ENCODE measurements at places on chromosomes 12 and 14. TPM values are rescaled to one million over a fixed set of nuclear protein-coding genes. Genes with fewer than 3 reads are reported as not detected.
A peak's percentile ranks its signal among the peaks of the same experiment; 100 is the strongest.

Gene FGFR1OP2
- total RNA-seq: 67.3 TPM

Gene SLC6A13
- total RNA-seq: not detected

Gene TMCC3
- total RNA-seq: 3.1 TPM

Gene CINP
- 127 TPM for total RNA-seq

Gene SLC7A8
- 27.8 TPM for total RNA-seq

Gene ETFRF1
- total RNA-seq: 25.9 TPM

Gene LETMD1
- total RNA-seq: 68.6 TPM

Gene CELA1
- total RNA-seq: not detected

Gene OR6C2
- not detected for total RNA-seq

DNA sequence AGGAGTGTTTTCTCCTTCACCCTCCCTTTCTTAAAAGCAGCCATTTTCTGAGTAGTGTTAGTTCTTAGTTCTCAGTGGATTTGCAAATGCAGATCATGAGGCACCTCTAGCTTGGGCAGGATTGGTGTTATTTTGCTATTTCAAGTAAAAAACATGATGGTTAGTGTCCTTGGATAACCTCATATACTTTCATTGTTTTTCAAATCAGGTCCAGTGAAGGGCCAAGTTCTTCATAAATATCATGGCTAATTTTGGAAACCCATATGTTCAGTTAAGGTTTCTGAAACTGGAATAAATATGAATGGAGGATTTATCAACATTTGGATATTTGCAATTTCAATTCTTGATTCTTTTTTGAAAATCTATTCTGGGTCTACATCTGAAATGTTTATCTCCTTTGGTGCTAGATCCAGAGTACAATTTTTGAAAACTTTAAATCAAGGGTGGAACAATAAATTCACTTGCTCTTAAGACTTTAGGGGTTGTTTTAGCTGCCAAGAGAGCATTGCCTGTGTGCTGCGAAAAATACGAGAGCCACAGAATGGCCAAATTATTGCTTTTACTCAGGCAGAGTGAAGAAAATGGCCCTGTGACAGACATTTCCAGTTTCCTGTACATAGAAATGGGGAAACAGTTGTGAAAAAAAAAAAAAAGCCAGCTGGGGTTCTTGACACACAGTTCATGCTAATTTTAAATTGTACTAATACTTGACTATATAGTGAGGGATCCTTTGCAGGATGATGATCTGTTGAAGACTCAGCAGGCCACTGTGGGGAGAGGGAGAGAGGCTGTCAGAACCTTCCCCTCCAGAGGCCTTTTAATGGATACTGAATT, 104.6 kb downstream of the BICD1 start:
- DNase-seq: no peak

DNA sequence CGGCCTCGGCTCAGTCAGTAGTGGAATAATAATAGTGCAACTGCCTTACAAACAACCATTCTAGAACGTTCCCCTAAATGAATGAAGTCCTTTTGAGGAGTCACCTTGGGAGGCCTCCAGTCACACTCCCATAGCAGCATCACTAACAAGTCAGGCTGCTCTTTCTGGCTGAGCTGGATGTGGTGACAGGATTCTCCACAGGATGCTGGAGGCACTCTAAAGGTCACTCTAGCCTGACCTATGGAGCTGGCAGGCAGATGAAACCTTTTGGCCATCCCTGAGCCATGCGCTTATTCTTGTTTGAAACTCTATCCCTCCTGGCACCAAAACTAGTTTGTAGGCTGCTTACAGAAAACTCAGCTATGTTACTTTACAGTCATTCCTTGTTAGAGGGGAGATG, 17.9 kb upstream of the TFCP2 start:
- no peak for DNase-seq

DNA sequence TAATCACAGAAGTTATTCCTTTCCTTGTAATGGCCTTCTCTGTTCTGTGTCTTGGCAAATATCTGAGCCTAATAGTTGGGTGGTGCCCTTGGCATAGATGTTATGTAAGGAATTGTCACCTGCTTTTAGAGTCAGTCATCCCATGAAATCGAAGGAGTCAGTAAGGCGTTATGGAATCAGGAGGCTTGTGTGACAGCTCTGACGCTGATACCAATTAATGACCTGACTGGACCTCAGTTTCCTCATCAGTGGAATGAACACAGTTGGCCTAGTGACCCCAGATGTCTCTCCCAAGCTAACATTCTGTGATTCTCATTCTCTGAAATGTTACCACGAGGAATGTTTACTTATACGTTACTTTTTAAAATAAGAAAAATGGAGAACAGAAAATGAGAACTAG, 32.1 kb downstream of the TXNRD1 start:
- DNase-seq: no peak

- DNase-seq: no peak
These were observed 77.4 kb downstream of the CLIP1 start for GRCh38 chr12:122345042-122345441.

GRCh38 chr12:116053479-116054200, 223.9 kb downstream of the MED13L start:
- no peak for DNase-seq

GRCh38 chr14:89841851-89842250, 112.7 kb downstream of the EFCAB11 start:
- no peak for DNase-seq

GRCh38 chr12:38905480-38906351, at the start of gene CPNE8:
Gene CPNE8 (minus strand): TSS chr12:38905591. CDS start chr12:38905534, 57 bp downstream.
- peak; percentile 89 for DNase-seq

GRCh38 chr12:124499898-124500244, 67.5 kb downstream of the NCOR2 start:
- DNase-seq: no peak

DNA sequence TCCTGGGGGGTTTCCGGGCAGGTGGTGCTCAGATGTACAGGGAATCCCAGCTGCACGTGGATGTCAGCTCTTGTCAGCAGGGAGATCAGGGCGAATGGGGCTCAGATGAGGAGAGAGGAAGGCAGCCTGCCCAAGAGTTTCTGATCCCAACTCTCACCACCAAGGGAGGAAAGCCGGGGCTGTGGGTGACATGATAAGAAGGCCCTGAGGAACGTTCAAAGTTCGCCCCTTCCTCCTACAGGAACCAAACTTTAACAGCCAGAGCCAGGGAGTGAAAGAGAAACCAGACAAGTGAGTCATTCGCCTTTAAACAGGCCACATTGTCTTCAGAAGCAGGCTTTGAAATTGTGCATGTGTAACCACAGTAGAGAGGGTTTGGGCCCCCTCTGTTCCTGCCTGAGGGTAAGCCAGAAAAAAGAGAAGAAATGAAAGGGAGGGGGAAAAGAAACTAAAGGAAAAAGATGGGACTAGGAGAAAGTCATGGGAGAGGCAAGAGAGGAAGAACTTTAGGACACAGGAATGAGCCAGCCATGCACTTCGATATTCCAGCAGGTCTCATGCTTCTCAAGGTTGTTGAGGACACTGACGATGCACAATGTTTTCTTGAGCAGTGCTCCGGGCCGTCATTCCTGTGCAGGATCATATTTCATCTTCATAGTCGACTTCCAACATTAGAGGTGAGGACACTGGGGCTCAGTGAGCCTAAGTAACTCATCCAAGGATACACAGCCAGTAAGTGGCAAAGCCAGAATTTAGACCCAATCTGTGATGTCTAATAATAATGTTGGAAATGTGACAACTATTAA, 691.4 kb upstream of the TBX3 start:
- DNase-seq: peak; percentile 19

DNA sequence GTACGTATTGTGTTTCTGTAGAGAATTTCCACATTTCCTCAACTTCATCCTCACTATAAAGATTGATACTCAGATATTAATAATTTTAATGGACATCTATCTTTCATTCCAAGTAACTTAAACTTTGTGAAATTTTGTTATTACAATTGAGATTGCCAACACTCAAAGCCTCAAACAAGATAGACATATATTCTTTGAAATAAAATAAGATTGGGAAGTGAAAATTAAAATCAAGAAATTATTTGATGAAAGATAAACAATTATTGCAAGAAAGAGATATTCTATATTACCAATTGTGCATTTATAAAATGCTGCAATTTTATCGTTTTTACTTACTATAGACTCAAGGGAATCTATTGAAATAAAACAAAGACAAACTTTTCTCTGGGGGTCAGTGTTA, at the start of gene OR6C6:
Gene OR6C6 (minus strand): TSS at position 101 of the 400 bp plus-strand sequence. CDS start 1,337 bp downstream, outside the sequence.
- DNase-seq: no peak

GRCh38 chr12:101925361-101925760, 48.0 kb downstream of the DRAM1 start:
- DNase-seq: peak; percentile 86

- no peak for DNase-seq
These were observed 502 bp downstream of the KIF26A start for GRCh38 chr14:104138718-104139459.

DNA sequence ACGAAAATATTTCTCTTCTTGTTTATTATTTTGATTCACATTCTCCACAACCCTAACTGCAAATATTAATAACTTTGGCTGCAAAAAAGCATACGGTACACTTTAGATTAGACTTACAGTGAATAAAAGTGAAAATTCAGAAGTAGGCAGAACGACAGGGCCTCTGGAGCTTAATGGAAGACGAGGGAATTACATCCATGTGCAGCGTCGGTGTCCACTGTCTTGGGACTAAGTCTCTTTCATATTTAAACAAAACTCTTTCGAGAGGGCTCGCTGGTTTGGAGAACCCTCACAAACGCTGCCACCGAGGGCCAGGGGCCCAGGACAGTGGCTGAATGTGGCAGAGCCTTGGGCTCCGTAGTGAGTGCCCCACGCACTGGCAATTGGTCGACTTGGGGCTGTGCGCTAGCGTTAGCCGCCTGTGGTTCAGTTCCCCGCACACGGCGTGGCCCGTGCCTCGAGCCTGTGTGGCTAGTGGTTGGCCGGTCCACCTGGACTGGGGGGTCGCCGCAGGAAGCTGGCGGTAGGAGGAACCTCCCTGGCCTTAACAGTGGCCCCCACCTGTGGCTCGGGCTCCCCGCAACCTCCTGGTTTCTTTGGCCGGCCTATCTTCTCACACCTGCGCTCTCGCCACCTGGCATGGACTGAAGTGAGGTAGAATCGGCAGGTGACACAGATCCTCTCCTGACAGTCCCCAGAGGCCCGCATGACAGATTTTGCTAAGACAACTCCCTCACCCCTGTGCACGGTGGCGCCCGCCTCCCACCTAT, 739 bp upstream of the PAX9 start:
- no peak for DNase-seq

DNA sequence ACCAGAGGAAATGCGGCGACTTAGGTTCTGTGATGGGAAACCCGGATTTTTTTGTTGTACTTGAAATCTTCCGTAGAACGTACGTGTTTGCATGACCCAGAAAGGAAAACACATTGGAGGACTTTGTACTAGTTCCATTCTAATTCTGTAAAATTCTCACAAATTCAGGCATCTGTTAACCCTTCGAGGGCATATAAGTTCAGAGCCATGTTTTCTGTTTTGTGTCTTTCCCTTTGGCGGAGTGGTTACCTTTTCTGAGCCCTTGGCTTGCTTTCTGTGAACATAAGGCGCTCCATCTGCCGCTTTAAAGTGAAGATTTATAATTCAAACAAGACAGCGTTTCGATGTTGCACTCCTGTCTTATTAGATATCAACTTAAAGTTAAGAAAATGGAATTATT, 34.2 kb downstream of the BICD1 start:
- no peak for DNase-seq

DNA sequence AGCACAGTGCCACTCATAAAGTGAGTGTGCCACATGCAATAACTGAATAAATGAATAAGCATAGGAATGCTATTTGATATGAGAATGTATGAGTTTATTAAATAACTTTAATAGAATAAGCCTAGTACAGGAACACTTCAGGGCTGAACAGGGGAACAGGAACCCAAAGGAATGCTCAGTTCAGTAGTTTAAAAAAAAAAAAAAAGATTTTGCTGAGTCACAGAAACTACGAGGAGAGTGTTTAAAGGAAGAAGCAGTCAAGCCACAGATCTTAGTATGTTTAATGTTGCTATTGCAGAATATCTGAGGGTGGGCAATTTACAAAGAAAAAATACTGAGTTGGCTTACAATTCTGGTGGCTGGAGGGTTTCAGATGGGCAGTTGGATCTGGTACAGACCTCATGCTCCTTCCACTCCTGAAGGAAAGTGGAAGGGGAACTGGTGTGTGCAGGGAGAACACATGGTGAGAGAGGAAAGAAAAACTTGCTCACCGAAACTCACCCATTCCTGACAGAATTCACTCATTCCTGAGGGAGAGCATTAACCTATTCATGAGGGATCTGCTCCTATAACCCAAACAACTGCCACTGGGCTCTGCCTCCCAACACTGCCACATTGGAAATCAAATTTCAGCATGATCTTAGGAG, 880.3 kb upstream of the MGAT4C start:
- no peak for DNase-seq

- DNase-seq: no peak
These were observed 27.1 kb downstream of the CLIP1 start for GRCh38 chr12:122395319-122395718.

DNA sequence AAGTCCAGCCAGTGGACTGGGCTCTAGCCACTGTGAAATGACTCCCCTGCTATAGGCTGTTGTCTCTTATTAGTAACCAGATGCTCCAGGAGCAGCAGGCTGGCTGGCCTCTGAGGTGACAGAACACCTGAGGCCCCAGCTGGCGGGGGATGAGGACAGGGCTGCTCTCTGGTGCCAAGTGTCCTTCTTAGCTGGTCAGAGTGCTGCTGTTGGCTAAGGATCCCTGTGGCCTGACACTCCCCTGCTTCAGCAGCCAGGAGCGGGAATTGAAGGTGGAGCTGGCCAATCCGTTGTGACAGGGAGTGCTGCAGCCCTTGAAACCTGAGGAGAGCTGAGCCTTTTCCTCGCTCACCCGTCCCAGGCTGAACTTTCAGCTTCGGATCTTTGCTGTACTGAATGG, 30.7 kb downstream of the TMEM229B start:
- DNase-seq: no peak

- DNase-seq: no peak
These were observed 17.8 kb upstream of the TMPRSS12 start for GRCh38 chr12:50824914-50825313.

DNA sequence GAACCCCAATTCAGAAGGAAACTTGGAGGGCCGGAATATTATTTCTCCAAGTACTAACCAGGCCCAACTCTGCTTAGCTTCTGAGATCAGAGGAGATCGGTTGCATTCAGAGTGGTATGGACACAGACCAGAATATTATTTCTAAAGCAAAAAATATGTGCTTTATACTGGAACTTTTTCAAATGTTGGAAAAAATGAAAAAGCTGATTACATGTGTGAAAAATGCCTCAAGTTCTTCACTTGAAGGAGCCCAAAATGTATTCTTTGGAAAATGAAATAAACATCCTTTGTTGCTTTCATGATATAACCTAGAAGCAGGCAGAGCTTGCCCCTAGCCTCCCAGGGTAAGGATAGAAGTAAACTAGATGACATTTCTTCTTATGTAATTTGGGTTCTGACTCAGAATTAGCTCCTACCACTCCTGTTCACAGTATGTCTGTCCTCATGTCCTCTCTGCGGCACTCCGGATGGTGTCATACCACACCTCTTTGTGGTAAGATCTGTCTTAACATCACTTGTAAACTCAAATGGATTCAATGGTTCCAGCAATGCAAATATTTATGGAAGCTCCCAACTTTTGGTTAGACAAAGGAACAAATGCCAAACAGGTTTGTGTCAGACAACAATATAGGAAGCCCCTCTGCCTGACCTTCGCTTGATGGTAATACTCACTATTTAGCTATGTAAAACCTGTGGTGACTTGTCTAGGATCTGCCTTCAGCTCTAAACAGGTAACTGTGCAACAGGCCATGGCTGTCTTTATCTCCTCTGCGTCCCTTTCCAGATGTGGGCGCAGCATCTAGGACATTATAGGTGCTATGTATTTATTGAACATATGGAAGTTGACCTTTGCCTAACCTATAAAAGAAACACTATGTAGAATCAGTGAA, 178.5 kb downstream of the SSPN start:
- DNase-seq: no peak
